RWPE1 (cell line): ENCODE measurements at places on chromosomes 3 and 15.

GRCh38 chr15:32099097-32099785 lies 68.9 kb downstream of the CHRNA7 start:
- no peak for DNase-seq

DNA sequence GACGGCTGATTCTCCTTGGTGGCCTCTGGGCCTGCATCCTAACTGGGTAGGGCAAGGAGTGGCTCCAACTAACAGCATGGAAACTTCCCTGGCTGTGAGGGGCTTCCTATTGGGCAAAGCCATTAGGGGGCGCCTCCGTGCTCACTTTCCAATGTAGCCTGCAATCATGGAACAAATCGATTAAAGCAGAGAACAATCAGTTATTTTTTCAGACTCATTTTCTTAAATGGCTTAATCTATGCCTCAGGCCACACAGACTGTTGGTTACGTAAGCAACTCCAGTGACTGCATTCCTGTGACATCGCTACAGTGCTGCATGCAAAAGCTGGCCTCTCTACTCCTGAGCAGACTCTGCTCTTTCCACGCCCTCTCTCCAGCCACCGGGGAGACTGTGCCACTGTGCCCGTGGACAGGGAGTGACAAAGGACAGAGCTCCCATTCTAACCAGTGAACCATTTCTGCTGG lies 278.9 kb downstream of the KLF13 start:
- peak; percentile 20 for DNase-seq

GRCh38 chr3:188489639-188490405 lies 335.9 kb downstream of the LPP start:
- no peak for DNase-seq

- no peak for DNase-seq
These were observed 15.6 kb downstream of the LZTFL1 start for GRCh38 chr3:45826321-45826720.

GRCh38 chr15:52095597-52096262 lies 16.8 kb downstream of the BCL2L10 start:
- peak; percentile 79 for DNase-seq

DNA sequence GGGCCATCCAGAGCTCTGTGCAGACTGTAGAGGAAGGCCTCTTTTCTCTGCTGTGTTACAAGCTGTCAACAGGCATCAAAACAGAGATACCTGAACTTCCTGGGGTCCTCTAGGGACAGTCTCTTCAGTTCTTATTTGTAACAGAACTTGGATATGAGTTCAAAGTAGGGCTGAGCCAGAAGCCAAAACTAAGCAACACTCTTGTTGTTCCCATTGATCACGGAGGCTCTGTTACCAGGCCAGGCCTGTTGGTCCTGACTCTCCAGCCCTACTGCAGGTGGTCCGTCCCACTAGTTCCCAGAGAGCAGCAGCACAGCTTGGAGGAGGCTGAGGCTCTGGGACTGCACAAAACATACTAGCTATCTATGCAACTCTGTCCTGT lies 13.1 kb upstream of the AHSG start:
- DNase-seq, result no peak

DNA sequence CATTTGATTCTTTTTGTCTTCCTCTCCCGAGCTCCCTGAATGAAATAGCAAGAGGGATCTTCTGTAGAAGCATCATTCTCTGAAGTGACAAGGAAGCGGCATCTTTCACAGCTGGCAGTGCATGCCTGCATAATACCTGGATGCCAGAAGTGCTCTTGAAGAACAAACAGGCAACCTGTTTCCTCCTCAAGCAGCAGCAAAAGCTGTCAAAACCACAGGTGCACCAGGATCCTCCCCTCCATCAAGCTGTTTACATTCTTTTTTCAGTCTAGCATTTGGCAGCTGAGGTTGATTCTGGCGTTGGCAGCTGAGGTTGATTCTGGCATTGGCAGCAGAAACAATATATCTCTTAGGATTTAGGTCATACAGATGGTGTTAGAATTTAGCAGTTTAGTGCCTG lies 979.0 kb downstream of the TUSC7 start:
- DNase-seq, result no peak

DNA sequence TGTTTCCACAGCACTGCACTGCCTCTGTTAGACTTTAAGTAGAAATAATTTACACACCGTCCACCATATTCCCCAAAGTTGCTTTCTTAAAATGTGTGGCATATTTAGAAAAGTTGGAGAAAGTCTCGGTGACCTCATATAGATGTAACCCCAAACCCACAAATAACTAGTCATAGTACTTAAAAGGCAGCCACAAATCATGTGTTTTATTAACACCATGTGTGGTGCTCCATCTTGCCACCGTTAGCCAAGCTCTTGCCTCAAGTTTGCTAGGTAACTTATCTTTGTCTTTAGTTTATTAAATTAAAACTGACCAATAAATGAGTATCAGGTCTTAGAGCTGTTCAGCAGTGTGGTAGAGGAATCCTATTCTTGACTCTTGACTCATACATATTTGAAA lies 257.9 kb downstream of the UBE2E2 start:
- no peak for DNase-seq

GRCh38 chr3:155453512-155453911 lies 160.0 kb upstream of the STRIT1 start:
- no peak for DNase-seq

DNA sequence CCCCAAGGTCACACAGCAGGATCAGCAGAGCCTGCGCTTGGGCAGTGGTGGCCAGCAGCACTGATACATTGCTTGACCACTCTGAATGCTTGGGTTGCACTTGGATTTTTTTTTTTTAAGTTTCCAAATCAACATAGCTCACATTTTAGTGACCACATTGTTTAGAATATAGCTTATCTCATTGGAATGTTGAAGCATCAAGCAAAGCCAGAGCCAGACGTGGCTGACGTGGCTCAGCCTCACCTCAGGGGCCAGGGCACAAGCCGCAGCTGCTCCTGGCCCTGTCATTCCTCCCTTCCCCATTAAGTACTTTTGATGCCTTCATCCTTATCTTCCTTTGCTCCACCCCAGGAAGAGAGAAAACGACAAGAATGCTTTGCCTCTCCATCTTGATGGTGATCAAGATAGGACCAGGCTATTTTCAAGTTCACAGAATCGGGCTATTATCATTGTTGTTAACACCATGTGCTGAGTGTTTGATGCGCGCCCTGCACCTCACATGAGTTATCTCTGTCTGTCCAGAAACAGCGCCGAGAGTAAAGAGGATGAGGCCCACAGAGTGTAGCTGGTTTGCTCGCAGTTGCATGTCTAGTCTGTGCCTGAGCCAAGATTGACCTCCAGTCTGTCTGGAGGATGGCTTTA lies 75.8 kb downstream of the AAGAB start:
- no peak for DNase-seq

DNA sequence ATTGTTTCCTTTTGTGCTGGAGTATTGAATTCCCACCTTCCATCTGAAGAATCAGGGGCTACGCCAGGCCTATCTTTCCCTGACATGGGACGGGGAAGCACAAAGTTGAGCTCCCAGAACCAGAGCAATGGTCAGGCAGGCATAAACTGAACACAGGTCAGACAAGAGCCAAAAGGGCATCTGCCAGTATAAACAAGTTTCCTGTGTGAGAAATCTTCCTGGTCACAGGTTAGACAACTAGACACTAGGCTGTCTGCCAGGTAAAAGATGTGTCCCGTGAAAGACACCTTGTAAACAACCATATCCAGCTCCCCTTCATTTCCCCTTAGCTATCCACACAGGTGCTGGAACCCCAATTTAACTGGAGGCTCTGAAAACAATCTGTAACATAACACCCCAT lies 44.0 kb upstream of the CD96 start:
- DNase-seq, result no peak

DNA sequence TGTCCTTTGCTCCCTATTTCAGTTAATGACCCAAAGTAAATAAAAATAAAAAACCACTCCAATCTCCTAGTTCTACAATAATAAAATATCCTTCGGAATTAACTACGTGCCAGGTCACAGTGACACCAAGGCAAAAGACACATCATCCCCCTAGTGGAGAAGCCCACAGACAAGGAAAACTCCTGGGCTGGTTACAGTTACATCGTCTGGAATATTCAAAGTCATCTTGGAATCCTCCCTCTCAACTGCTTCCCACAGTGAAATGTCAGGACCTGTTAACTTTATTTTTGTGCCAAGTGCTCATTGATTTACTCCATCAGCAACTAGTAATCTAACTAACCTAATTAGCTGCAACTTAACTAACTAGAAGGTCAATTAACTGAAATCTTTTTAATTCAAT lies 349.3 kb downstream of the MAGI1 start:
- DNase-seq, result no peak

GRCh38 chr3:31373681-31374080 lies 159.0 kb upstream of the STT3B start:
- no peak for DNase-seq

GRCh38 chr3:183108470-183108869 lies 9.2 kb upstream of the MCCC1 start:
- no peak for DNase-seq

DNA sequence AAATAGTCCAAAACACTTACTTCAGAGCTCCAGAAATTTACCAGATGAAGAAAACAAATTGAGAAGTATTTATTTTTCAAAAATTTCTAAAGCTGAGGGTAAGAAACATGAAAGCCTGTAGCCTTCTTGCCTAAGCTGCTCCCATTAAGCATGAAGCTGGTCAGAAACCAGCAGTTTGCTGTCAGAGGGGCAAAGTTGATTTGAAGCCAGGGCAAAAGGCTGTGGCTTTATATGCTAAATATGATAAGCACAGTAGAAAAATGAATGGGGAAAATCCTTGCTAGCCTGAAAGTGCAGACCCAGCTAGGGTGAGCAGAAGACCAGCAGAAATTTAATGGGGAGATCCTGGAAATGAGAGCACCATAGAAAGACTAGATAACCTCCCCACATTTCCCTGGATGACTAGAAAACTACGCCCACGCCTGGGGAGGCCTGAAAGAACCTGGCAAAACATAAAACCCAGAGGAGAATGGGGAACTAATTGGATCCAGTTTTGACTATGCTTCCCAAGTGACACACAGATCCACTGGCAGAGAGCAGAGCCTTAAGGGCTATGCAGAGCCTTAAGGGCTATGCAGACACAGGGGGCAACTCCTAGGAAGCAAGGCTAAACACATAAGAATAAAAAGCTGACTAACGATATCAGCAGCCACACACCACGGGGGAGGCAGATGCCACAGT lies 43.0 kb upstream of the HEG1 start:
- no peak for DNase-seq

DNA sequence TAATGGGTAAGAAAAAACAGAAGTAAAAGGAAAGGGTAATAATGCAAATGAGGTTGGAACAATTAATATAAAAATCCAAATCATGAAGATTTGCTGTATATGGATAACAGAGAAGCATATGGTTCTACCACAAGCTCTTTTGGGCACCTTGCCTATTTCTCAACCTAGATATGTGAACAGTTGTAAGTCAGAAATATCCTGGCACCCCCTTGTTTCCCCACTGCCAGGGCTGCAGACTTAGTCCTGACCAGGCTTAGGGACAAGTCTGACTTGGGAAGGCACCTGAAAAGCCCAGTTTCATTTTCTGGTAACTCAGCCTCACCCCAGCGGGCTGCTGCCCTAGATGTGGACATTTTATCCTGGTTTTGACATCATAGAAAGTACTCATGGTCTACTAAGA lies 183.2 kb upstream of the STAC start:
- no peak for DNase-seq

DNA sequence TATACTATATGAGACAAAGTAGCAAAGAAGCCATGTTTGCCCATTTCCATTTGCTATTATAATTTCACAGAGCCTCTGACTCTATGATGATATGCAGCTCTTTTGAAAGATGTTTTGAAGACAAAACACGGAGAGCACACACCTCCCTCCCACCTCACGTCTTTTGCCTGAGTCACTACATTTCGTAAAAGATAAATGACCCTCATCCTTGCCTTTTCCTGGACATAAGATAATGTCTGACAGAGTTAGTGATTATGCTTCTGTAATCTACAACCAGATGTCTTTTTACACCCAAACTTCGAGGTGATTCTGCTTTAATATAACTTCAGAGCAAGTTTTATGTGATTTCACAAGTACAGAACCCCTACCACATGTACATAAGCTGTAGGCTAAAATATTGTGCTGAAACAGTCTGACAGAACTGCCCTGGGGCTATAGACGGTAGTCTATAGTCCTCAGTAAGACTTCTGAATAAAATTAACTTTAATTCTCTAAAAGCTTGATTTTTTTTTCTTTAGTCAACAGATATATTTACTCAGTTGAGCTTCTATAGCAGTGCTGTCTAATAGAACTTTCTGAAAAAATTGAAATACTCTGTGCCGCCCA lies 99.9 kb downstream of the CD200R1L start:
- DNase-seq, result peak; percentile 26

GRCh38 chr3:171297951-171298350 lies 162.3 kb downstream of the TNIK start:
- DNase-seq, result no peak

GRCh38 chr3:125200731-125201139 lies 11.8 kb downstream of the SLC12A8 start:
- DNase-seq, result no peak

DNA sequence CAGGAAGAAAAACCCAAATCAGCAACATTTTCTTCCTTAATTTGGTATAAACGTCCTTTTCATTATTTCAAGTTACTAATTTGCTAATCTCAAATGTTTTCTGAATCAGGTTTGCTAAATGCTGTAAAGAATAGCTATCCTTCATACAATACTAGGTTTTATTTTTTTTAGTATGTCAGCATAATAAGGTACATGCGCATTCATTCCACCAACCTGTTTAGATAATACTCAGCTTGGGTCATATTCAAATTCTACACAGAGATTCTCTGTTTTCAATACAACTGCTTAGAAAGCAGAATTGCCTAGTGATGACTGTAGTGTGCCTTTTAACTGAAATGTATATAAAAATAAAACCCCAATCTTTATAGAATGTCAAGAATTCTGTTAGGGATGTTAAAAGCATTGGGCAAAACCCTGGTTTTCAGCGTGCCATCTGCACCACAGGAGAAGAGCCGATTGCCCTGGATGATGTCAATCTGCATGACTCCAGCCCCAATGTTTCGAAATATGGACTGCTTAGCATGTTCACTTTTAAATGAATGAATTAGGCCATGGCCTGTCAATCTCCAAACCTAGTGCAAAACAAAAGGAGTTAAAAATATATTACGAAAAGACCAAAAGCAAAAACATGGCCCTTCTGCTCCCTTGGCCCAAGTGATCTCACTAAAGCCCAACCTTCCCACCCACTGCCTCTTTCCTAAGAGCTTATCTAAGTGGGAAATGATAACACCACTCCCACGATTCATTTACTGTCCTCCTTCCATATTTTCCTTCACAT lies 107.4 kb downstream of the GLDN start:
- DNase-seq, result no peak

DNA sequence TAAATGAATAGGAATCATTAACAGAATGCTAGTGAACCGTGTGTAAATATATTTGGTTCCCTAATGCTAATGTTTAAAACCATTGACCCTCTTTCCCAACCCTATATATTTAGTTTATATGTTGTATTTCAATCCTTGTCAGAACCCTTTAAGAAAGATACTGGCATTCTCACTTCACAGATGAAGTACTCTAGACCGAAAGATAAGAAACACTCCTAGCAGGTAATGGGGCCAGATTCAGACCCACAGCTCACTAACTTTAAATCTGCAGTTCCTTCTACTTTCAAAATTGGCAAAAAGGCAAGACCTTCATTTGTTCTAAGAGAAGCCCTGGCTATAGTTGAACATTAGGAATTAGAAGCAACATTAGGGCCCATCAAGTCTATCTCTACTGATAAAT lies 42.3 kb upstream of the TM4SF4 start:
- no peak for DNase-seq
